ENCODE measurements at places on chromosomes 3 and 15. TPM values are rescaled to one million over a fixed set of nuclear protein-coding genes. Genes with fewer than 3 reads are reported as not detected.

- DNase-seq: no peak
These were observed 314.7 kb downstream of the PYDC2 start for GRCh38 chr3:191775451-191776233.

- DNase-seq: no peak
These were observed 64.4 kb downstream of the P2RY1 start for GRCh38 chr3:152899306-152899705.

DNA sequence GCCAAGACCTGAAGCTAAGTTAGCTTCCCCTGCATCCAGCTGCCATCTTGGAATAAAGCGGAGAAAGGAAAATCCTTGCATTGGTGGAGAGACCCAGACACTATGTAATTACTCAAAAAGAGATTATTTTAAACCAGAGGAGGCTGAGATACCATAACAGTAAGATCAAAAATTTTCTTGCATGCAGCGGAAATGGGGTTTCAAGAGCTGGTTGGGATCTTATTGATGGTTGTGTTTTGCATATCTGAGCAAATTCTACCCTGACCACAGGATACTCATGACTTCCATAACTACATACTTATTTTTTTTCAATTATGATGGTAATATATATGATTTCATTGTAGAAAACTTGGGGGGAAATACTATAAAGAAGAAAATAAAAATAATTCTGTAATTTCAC, 17.5 kb downstream of the TMEM158 start:
- peak; percentile 17 for DNase-seq

Gene CHRD
- 0.19 TPM for total RNA-seq

- DNase-seq: no peak
These were observed 271.6 kb downstream of the CHL1 start for GRCh38 chr3:468172-468571.

DNA sequence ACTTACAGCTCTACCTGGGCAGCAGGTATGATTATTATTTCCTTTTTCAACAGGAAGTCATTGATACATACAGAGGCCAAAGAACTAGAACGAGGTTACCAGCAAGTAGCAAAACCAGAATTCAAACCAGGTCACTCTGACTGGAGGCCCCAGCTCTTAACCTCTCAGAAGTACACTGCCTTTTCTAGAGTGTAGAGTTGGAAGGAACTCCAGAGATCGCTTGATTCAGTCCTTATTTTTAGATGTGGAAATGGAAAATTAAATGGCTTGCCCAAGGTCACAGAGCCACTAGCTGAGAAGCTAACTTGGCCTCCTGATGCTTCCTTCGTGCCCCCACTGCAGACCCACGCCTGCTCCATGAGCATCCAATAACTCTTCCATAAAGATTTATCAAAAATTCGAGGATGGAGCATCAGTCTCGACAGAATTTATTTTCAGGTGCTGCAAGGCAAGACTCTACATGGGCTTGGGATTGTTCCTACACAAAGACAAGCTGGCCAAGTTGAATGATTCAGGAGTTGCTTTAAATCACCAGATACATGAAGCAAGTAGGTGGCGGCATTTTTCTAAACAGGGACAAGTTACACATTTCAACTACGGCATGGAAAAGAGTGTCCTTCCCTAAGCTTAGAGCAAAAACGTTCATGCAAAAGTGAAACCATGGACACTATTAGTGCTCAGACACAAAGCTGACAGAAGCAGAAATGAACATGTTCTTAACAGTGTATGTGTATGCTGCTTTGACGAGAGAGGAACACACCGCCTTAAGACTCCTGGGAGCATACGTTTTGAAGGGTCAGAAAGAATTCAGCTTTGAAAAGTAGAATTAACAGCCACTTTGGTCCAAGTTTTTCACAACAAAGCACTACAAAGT, 235.7 kb downstream of the THRB start:
- no peak for DNase-seq
